ENCODE measurements at places on chromosomes 3 and 15.

DNA sequence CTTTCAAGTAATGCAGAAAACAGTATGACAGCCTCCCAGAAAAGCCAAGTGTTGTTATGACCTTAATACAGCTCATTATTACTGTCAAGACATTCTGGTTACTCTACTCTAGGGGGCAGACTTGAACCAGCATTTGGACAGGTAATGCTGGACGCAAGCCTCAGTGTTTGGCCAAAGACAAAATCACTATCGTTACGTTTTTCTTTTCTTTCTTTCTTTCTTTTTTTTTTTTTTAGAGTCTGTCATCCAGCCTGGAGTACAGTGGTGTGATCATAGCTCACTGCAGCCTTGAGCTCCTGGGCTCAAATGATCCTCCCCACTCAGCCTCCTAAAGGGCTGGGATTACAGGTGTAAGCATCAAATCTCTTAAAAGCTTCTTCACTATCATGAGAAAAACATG lies 29.4 kb upstream of the TMEM45A start:
- peak; percentile 70 for DNase-seq

DNA sequence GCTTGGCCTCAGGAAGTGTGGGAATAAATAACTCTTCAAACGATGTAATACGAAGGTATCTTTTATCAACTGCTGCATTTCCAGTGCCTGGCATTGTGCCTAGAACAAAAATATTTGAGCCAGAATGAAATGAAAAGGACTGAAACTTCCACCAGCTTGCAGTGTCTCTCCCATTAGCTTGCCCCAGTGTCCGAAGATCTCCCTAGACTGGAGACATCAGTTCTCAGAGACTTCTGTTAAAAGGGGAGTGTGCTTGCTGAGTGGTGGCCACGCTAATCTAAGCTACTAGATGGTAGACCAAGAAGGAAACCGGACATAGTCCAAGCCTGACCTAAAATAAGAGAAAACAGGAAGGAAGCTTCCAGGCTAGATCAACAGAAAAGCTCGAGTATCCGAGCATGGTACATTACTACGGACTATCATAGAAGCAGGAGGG lies 28.6 kb downstream of the KCNAB1 start:
- peak; percentile 14 for DNase-seq

DNA sequence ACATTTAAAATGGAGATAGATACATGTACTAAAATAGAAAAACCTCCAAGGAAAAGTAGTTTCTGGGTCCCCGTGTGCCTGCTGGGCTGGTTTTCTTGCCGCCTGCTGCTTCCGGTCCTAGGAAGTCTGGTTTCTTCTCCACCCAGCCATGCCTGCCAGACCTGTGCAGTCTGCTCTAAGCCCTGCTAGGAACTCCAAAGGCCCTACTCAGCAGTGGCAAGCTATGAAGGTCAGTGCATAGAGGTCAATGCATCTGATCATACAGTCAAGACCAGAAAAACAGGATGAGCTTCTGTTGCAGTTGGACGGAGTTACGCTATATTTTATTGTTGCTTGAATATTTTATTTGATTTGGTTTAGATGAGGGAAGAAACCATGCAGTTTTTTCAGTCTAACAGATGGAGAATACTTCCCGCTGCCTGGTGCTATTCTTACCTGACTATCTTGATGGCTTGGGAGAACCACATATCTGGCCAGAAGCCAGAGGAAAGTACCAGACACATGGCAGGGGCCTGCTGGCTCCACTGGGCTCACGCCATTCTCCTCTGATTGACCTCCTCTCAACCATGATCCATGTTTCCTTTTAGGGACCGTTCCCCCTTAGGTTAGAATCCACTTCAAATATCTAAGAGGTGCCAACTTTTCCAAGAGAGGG lies 226.8 kb upstream of the ST8SIA2 start:
- DNase-seq: no peak

DNA sequence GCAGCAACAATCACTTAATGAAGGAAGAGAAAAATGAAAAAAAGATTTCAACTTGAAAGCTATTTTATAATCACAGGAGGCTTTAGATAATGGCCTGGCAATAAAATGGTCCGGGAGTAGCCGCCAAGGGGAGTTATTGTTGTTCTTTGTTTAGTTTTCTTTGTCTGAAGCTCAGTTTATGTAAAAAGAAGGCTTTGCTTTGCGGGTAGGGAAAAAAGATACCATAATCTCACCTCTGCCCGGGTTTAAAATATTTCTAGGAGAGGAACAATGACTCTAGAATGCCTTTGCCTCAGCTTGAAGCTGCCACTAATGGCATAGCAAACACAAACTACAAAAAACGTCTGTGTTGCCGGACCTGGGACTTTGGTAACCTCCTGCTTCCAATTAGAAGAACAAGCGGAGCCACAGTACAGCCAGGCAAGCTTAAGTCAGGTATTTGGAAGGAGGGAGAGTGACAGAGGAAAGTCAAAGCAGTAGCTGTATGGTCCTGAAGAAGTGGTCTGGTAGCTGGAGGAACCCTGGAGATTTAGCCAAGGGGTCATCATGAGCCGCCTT lies 764.5 kb downstream of the TUSC7 start:
- DNase-seq: no peak

GRCh38 chr15:72599855-72600464 lies 54.5 kb upstream of the GOLGA6B start:
- DNase-seq: peak; percentile 47

GRCh38 chr15:78761891-78762385 lies 49.3 kb downstream of the ADAMTS7 start:
- no peak for DNase-seq

GRCh38 chr3:13615019-13615528 lies 66.1 kb downstream of the FBLN2 start:
- DNase-seq: no peak

- peak; percentile 81 for DNase-seq
Observed at GRCh38 chr3:69294014-69294766, 91.7 kb downstream of the FRMD4B start.

GRCh38 chr15:62603742-62604141 lies 438.7 kb upstream of the C2CD4B start:
- peak; percentile 88 for DNase-seq

DNA sequence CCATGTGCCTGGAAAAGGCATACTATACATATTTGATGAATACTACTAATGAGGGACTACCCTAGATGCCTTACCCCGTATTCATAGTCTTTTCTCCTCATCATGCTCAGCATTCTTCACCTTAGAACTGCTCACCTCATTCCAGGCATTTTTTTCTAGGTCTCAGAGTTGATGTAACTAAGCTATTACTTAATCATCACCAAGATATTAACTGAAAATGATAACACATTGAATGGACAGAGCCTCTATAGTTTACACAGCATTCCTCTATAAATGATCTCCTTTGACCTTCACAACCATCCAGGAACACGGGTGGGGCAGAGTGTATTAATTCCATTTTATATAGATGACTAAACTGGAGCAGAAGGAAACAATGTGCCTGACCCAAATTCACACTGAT lies 174.1 kb upstream of the DPH6 start:
- peak; percentile 67 for DNase-seq

DNA sequence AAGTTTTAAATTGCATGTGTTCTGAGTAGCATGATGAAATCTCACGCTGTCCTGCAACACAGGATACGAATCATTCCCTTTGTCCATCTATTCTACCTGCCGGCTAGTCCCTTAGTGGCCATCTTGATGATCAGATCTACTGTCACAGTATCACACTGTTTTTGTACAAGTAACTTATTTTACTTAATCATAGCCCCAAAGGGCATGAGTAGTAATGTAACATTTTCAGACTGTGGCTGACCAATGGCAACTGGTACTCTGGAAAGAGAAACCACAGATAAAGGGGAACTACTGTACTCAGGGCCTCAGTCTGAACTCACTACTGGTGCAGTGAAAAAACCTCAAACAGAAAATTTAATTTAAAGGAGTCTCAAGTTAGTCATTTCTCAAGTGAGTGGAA lies 127.3 kb upstream of the MRPL3 start:
- no peak for DNase-seq

DNA sequence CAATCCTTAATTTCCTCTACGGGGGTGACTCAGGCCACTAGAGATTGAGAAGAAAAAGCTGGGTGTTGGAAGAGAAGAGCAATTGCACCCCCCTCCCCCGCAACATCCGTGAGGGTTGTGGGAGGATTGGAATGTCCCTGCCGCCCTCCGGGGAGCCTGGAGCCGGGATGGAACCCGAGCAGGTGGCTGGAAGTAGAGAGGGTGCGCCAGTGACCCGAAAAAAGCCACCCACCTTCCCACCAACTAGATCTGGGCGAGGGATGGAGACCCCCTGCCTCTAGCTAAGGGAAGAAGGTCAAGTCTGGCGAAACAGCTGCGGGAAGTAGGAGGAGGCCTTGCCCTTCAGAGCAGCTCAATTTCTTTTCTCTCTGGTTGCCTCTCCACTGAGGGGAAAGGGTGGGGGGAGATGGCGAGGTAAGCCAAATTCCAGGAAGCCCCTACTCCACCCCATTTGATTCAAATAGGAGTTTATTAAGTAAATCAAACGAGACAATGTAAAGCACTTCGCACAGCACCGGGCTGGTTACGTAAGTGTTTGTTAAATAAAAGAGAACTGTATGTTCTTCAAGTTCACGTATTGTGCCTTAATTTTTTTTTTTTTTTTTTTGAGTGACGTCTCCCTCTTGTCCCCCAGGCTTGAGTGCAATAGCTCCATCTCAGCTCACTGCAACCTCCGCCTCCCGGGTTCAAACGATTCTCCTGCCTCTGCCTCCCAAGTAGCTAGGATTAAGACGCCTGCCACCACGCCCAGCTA lies 1.1 kb upstream of the WWTR1 start:
- peak; percentile 83 for DNase-seq

GRCh38 chr3:23845326-23846216 lies 39.8 kb downstream of the UBE2E1 start:
- peak; percentile 6 for DNase-seq

DNA sequence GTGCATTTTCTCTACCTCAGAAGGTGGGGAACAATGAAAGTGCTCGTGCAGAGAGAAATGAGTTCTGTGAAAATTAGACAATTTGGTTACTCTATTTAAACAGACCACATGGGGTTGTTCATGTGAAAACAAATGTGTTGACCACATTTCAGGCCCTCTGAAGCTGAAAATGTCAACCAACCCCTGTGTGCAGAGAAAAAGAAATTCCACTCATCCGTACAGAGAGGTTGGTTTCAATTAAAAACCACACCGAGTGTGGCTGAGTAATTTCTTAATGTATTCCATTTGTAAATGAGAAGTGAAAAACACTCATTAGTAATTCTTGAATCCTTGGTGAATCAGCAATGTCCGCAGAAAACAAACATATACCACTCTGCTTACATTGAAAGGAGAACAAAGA lies 46.9 kb upstream of the SLC7A14 start:
- no peak for DNase-seq

GRCh38 chr15:35309886-35310285 lies 224.8 kb upstream of the NANOGP8 start:
- peak; percentile 40 for DNase-seq

DNA sequence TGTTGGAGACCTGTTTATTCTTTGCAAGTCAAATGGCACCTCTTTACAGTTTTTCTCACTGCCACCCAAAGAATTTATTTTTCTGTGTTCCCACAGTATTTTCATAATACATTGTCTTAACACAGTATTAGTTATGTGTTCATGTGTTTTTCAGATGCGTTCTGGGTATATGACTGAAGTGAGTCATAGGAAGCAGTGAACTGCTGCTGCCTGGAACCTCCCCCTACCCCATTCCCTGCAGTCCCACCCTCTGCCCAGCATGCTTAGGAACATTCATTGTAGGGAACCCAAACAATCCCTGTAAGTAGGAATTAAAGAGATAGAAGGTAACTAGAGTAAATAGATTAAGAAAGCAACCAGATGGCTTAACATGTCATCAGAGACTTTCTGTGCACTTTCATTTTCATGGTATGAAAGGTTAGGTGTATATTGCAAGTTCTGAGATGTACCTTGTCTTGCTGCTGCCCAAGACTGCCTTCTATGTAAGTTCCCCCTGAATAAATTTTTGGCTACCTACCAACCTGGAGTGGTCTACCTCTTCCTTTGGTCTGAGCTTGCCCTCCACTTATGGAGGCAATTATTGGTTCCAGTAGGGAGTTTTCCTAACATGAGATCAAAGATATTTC lies 21.9 kb upstream of the SQOR start:
- peak; percentile 68 for DNase-seq

GRCh38 chr15:89369341-89369947 lies 34.8 kb upstream of the POLG start:
- DNase-seq: no peak

DNA sequence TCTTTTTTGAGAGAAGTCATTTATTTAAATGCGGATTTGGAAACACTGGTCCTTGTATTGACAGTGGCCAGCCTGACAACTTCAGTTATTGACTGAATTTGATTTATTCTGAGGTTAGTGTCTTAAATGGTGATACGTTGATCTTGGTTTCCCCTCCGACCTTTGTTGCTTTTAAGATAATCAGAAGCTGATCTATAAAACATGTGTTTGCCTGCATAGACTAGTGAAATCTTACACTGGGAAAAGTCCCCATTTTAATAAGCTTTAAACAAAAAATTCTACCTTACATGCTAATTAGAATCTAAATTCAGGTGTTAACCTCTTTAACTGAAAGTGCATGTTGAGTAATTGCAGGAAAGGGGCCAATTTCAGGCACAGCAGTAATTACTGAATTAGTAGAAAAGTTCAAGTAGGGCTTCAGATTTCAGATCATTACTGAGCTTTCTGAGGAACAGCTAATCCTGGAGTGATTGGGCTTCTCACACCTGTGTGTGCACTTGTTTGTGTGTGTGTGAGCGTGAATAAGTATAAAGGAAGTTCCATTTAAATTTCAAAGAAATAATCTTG lies 221.4 kb downstream of the SOX2 start:
- no peak for DNase-seq

DNA sequence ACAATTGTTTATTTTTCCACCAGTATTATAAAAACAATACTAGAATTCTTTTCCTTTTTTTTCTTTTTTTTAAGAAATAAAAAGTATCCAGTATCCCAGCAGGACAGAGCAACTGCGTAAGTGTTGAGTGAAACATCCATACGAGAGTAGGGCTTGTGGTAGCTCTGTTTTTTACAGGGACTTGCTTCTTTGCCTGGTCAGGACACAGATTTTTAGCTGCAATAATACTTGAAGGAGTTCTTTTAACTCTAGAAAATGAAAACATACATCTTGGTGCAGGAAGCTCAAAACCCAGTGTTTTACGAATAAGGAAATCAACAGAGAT lies 297.7 kb upstream of the NR2E3 start:
- no peak for DNase-seq

GRCh38 chr3:72538070-72538745 lies 310.0 kb downstream of the SHQ1 start:
- DNase-seq: no peak

- DNase-seq: no peak
Observed at GRCh38 chr3:117922039-117922438, 1112.6 kb downstream of the IGSF11 start.

DNA sequence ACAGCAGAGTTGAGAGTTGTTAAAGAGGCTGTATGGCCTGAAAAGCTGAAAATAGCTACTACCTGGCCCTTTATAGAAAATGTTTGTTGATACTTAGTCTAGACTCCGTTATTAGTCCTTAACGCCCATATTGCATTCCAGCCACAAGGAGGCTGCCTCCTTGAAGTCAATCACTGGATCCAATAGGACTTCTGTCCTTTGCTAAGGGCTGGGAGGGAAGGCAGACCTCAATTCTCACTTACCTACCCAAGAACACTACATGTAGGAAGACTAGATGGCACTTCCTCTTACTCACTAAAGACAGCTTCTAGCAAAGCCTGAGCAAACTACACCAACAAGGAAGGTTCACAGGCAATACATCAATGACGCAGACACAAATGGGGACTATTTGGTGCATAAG lies 139.5 kb upstream of the HACD2 start:
- DNase-seq: peak; percentile 26

Data from amniotic epithelial cell (primary cell).